Stimulated activated CD8-positive, alpha-beta memory T cell treated with anti-CD3 and anti-CD28 coated beads, Interleukin-15, amount 100 ng/mL, for 4 hours (primary cell): ENCODE measurements at places on chromosomes 7 and 10.

DNA sequence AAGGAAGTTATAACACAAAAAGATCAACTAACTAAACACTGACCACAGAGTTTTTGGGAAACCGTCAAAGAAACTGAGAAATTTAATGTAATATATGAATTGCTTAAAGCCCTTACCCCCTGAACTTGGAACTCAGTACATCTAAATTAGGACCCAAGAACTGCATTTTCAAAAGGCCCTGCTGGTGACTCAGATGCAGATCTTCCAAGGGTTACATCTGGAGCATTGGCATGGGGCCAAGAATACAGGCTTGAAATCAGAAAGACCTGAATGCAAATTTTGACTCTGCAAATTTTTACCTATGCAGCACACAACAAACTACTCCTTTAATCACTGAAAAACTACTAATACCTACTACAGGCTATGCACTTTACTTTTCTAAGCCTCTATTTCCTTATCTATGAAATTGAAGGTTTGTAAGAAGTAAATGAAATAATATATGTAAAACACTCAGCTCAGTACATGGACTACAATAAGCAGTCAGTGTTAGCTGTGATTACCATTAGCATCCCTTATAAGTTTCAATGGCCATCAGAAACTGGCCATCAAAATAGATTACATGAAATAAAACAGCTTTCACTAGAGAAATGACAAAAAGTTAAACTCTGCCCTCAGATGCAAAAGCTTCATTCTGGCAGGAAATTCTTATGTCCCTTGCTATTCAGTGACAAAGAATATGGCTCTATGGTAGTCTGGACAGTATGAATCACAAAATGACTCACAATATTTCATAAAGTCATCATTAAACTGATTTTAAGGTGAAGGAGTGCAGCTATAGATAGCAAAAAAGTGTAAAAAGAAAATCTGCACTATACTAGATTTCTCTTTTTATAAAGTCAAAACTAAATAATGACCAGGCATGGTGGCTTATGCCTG lies 43.6 kb downstream of the NSUN6 start:
- DNase-seq = no peak

GRCh38 chr7:29839921-29840320 lies 33.6 kb downstream of the WIPF3 start:
- no peak for DNase-seq

DNA sequence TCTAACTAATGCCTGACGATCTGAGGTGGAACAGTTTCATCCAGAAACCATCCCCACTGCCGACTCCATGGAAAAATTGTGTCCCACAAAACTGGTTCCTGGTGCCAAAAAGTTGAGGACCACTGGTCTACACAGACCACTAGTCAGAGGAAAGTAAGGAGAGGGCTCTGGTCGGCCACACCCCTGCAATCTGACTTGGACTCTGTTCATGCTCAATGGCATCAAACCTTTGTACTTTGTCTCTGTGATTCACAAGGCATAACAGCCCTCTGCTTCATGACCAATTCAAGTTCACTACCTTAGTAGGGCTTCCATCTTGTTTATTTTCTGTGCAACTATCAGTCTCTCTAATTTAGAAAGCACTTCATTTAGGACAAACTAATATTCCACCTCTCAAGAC lies 1.8 kb downstream of the TUBAL3 start:
- DNase-seq = no peak

GRCh38 chr7:925601-926000 lies 28.9 kb downstream of the ADAP1 start:
- peak; percentile 83 for DNase-seq

GRCh38 chr10:34743814-34744213 lies 71.3 kb downstream of the PARD3 start:
- no peak for DNase-seq

DNA sequence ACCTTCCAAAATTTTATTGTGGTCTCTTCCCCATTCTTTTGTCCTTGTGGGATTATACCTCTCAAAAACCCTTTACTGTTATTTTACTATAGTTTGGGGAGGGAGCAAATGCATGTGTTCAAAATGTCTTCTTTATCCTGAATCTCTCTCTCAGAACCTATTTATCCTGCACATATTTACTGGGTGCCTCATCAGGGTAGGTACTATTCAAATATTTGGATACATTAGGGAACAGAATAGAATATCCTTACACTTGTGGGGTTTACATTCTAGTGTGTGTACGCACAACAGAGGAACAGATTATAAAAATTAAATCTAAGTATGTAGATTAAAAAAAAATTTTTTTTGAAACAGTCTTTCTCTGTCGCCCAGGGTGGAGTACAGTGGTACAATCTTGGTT lies 48.6 kb downstream of the SCD start:
- DNase-seq = no peak
